ENCODE measurements at places on chromosomes 4 and X.

- no peak for DNase-seq
Measured at GRCh38 chr4:146124023-146124680, 51.4 kb upstream of the LSM6 start.

DNA sequence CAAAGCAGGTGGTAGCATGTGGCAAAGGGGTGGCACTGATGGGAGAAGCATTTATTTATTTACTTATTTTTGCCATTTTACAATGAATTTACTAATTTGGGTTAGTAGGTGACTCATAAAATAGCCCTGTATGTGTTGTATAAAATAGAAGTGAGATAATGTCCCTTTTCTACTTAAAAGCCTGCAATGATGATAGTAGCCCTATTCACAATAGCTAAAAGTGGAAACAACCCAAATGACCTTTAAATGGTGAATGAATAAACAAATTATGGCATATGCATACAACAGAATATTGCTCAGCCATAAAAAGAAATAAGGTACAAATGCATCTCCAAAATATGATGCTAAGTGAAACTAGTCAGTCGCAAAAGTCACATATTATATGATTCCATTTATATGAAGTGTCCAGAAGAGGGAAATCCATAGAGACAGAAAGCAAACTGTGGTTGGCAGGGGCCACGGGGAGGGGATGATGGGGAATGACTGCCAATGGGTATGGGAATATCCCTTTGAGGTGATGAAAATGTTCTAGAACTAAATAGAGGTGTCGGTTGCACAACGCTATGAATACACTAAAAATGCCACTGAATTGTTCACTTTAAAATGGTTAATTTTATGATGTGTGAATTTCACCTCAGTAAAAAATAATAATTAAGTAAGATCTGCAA lies 35.8 kb upstream of the FAM9C start:
- DNase-seq, result no peak

GRCh38 chrX:47815901-47816845 lies 20.5 kb upstream of the ZNF81 start:
- DNase-seq, result peak; percentile 13

DNA sequence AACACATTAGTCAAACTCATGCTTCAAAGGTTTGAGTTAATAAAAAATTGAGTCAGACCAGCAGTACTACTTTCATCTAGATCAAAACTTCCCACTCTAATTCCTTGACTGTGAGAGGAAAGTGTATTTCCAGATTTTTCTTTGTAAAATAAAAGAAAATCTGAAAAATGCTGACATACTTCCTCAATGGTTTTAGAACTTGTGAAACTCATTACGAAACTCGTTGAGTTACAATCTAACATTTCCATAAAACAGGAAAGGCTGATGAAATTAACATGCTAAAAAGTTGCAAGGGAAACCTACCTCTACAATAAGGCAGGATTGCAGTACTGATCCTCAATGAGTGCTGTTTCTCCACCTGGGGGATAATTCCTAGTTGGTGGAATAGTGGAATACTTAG lies 217.8 kb upstream of the HCCS start:
- DNase-seq, result peak; percentile 15

DNA sequence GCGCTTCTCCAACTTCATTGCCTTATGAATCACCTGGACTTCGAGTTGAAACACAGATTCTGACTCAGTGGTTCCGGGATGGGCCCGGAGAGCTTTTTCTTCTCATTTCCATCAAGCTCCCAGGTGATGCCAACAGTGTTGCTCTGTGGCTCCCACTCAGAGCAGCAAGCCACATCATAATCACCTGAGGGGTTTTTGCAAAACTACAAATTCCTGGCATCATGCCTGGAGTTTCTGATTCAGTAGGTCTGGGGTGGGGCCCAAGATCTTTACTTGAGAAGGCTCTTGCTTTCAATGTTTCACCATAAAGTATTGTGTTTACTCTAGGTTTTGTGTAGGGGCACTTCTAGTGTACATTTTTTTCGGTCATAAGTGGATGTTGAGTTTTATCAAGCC lies 7.0 kb downstream of the MTM1 start:
- peak; percentile 46 for DNase-seq

- DNase-seq, result no peak
Measured at GRCh38 chr4:165783626-165784025, 89.4 kb upstream of the TLL1 start.

GRCh38 chrX:23993012-23993633 lies 33.9 kb downstream of the KLHL15 start:
- no peak for DNase-seq

GRCh38 chr4:80103629-80104028 lies 30.6 kb upstream of the ANTXR2 start:
- no peak for DNase-seq

- DNase-seq, result no peak
Measured at GRCh38 chr4:57550198-57550597, 440.0 kb upstream of the IGFBP7 start.
